Fibroblast of skin of left biceps (primary cell): ENCODE measurements at places on chromosomes 16 and 17.

- no peak for DNase-seq
Measured at GRCh38 chr17:43881181-43881580, 26.2 kb downstream of the MPP2 start.

GRCh38 chr16:27561216-27561615, 11.3 kb downstream of the KATNIP start:
- DNase-seq: no peak

DNA sequence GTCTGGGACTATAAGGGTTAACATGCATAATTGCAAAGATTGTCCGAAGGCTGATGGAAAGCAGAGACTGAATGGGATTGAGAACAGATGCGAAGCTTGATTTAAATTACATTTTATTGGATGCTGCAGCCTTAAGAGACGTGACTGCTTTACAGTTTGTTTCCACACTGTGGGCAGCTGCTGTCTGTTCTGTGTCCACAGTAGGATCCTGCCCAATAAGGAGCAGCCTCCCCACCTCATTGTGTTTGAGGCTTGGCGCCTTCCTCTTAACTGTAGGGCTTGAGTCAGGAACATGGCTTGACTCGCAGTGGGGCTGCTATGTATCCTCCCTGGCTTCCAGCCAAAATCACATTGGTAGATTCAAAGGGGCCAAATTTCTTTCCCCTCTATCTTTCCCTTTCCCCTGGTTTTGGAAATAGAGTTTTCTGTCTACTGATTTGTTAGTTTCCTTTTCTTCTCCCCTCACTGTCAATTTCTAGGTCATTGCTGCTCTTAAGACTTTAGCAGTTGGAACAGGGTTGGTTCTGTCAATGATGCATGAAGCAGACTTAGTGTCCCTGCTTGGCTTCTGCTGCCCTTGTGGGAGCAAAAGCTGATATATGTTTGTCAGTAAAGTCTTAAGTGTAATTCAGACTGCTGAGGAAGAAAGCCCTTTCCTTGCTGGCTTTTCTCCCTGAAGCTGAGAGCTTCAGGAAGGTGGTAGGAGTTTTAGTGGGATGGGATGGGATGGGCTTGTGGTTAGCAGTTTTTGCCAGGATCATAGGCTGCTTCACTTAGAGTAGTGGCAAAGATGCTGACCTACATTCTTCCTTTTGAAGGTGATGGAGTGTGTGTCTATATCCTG, 5.0 kb upstream of the RARA start:
- DNase-seq: no peak

DNA sequence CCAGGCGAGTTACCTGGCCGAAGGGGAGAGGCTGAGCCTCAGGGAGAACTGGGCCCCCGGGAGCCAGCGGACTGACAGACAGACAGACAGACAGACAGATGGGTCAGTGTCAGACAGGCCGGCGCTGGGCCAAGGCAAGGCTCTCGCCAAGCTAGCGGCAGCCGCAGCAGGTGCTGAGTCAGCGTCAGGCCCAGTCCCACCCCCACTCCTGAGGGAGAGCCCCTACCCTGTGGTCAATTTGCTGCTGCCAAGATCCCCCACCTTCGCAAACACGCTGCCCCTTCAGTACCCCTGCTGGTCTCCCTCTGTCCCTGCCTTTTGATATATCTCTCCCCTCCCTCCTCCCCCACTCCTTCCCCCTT, 1.5 kb downstream of the FGF11 start:
- DNase-seq: no peak

GRCh38 chr16:23552161-23552560, 5.0 kb downstream of the EARS2 start:
- DNase-seq: no peak

DNA sequence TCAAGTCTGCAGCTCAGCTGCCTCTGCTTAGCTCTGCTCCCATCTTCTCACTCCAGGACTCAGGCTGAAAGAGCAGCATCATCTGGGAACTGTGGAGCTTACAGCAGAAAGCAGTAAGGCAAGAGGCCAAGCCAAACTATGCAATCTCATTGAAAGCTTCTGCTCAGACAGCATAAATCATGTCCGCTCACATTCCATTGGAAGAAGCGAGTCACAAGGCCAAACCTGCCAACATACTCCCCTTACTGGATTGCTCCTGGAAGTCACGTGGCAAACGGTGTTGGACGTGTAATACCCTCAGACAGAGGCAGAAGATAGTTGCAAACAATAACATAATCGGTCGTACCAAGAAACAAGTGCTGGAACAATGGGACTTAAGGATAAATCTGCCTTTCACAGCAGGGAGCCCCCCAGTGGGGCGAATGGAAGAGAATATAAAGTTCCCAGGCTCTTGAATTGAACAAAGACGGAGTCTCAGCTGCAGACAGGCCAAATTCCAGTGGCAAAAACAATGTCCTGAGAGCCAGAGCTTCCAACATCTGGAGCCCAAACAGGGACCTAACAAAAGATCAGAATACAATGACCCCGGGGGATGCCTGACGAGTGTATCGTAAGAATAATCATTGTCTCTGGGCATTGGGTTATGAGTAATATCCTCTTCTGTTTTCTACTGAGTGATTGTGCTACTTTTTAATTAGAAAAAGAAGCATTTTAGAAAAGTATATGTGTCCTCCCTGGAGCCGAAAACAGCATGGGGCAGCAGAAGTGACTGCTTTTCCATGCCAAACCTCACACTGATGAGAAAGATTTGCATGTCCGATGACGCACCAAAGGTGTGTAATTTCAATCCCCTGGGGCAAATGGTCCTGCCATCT, 68.4 kb downstream of the CMC2 start:
- DNase-seq: peak; percentile 100

GRCh38 chr17:66429680-66430079, 127.3 kb downstream of the PRKCA start:
- DNase-seq: no peak

DNA sequence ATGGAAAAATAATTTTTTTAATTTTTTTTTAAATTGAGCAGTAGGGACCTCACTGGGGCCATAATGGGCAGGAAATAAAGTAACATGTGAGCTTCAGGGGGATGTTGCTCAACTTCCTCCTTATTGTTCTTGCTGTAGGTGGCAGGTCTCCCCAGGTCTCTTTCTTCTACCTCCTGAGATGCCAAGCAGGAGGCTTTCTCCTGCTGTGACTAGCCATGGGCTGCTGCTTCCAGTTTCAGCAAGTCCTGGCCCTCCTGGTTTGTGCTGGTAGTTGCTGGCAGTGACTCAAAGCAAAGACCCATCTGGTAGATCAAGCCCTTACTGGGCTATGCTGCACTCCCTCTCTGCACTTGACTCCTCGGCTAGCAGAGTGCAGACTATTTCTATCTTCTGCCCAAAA, 2.3 kb downstream of the DPEP2NB start:
- DNase-seq: no peak

- DNase-seq: no peak
Measured at GRCh38 chr17:37833237-37833859, 88.5 kb upstream of the HNF1B start.

DNA sequence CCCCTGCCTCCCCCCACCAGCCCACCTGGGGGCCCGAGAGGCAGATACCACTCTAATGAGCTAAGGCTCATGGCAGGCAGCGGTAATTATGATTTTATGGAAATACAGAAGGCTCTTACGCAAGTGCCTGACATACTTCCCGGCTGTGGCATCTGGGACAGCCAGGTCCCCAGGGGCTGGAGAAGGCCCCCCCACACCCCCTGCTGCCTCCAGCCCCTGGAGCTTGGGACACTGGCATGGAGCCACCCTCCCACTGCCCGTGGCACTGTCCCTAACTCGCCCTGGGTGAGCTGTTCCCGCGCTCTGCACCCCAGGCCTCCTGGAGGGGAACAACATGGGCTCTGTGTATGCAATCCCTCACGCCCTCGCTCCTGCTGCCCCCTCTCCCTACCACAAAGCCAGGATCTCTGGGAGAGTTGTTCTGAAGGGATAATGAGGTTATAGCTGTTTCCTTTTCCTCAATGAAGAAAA, 5.4 kb upstream of the STAC2 start:
- DNase-seq: no peak
